Fibroblast of skin of left biceps (primary cell): ENCODE measurements at places on chromosomes 12 and 14.

DNA sequence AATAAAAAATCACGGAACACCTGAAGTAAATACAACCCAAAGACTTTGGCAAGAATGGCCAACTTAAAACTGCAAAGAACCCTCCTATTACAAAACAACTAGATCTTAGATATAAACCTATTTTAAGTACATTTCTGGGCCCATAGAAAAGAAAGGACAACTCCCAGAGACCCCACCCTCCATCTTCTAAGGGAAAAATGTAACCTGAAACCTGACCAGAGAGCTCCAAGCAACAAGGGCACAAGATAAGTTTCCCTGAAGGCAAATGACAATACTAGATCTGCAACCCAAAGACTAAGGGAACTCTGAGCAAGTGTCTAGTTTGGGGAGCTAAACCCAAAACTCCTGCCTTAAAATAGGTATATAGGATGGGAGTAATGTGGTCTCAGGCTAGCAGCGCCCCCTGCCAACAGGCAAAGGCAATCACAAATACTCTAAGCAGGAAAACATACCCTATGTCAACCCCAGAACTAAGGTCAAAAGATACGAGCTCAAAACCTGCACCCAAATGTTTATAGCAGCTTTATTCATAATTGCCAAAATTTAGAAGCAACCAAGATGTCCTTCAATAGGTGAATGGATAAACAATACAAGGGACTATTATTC lies 218.9 kb downstream of the ITPR2 start:
- no peak for DNase-seq

DNA sequence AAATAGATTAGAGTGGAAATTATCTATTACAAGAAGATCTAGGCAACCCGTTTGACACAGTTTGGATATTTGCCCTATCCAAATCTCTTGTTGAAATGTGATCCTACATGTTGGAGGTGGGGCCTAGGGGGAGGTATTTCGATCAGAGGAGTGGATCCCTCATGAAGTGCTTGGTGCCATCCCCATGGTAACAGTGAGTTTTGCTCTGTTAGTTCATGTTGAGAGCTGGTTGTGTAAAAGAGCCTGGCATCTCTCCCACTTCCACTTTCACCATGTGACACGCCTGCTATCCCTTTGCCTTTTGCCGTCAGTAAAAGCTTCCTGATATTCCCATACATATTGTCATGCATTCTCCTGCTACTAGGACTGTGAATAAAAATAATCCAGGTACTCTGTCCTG lies 66.4 kb upstream of the FLRT2 start:
- DNase-seq: no peak

- no peak for DNase-seq
These were observed 103.8 kb upstream of the ETV6 start for GRCh38 chr12:11545484-11546330.

- DNase-seq: no peak
These were observed 183.8 kb upstream of the LHX5 start for GRCh38 chr12:113655479-113655878.
